ENCODE measurements at places on chromosomes 1 and 21. TPM values are rescaled to one million over a fixed set of nuclear protein-coding genes. Genes with fewer than 3 reads are reported as not detected.

Gene RPL5
- 1,035 TPM for total RNA-seq

Gene THEM5
- not detected for total RNA-seq

Gene TMCO2
- total RNA-seq, result not detected

Gene LAX1
- total RNA-seq, result not detected

Gene REN
- not detected for total RNA-seq

Gene XPR1
- 29.5 TPM for total RNA-seq

Gene KRTAP6-1
- not detected for total RNA-seq

Gene CCDC17
- total RNA-seq, result 0.21 TPM

Gene CFHR4
- total RNA-seq, result not detected

Gene RGS8
- total RNA-seq, result not detected

Gene RLF
- 6.2 TPM for total RNA-seq

Gene GABRD
- 0.39 TPM for total RNA-seq

Gene ZYG11A
- 2.0 TPM for total RNA-seq

Gene TRIM45
- total RNA-seq, result 1.1 TPM

Gene CR1
- not detected for total RNA-seq

Gene TCHH
- total RNA-seq, result 0.33 TPM

Gene CHD5
- total RNA-seq, result 2.6 TPM

Gene BARHL2
- not detected for total RNA-seq

Gene GLIS1
- total RNA-seq, result 0.09 TPM

Gene YIPF1
- 13.3 TPM for total RNA-seq

Gene NTRK1
- 0.06 TPM for total RNA-seq

Gene CFHR2
- not detected for total RNA-seq

Gene OSCP1
- total RNA-seq, result 6.6 TPM

Gene OR2T2
- not detected for total RNA-seq

Gene KCNE1
- total RNA-seq, result not detected

Gene LHX8
- total RNA-seq, result 0.83 TPM

Gene HTR6
- 0.19 TPM for total RNA-seq
